ENCODE measurements at places on chromosomes 4 and X. TPM values are rescaled to one million over a fixed set of nuclear protein-coding genes. Genes with fewer than 3 reads are reported as not detected.

The GPR173 gene
- total RNA-seq = 4.0 TPM

The SHROOM4 gene
- 16.4 TPM for total RNA-seq

The CT45A3 gene
- not detected for total RNA-seq

The TRO gene
- 13.5 TPM for total RNA-seq

The RIPPLY1 gene
- not detected for total RNA-seq

The PABPC1L2A gene
- total RNA-seq = not detected

The PGM2 gene
- 24.6 TPM for total RNA-seq

The FAM149A gene
- 7.9 TPM for total RNA-seq

Measured in aorta (tissue), 5 donors.